ENCODE measurements at places on chromosomes 12 and 14.

GRCh38 chr14:75711105-75711795 lies 50.2 kb downstream of the TTLL5 start:
- DNase-seq = peak; percentile 32

DNA sequence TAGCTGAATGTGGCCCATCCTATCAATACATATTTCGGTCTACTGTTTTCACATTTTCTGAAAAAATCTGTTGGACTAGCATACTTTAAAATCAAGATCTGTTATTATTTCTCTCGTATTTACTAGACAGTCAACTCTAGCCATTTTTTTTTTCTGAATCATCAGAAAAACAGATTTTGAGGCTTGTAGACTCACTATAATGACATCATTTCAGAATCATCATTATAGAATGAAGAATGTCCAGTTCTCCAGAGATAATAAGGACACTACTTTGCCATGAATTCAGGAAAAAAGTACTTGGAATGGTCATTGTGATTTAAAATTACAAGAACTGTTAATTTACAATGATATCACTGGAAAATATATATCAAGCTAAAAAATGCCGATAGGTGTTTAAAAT lies 589.8 kb downstream of the KCNH5 start:
- DNase-seq = no peak

DNA sequence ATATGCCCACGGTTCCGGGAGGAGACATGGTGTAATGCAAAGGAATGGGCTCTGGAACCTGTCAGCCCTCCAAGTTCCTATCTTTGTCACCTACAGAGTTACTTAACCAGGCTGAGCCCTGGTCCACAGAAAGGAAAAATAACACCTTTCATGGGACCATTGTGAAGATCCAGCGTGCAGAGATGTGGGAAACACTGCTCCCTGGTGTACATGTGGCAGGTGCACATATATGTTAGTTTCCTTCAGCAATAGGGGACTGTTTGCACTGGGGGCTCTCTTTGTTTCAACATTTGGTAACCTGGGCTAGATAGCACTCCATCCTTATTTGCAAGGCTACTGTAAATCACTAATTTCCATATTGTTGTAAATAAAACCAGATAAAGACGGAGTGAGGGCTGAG lies 72.3 kb downstream of the ANO2 start:
- no peak for DNase-seq

DNA sequence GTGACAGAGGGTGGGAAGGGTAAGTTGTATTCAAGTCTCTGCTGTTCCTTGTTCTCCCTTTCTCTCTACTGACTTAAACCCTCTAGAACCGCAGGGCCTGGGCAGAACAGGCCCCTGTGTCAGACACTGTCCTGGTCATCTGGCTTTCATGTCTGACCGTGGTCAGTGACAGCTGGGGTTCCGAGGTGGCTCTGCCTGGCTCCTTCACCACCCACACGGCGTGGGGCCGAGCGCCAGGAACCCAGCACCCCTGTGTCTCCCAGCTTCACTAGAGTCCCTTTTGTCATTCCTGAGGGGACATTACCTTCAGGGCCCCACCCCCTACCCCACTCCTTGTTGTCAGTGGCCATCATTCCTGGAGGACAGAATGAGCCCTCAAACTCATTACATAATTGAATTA lies 168.9 kb downstream of the ADGRD1 start:
- no peak for DNase-seq

DNA sequence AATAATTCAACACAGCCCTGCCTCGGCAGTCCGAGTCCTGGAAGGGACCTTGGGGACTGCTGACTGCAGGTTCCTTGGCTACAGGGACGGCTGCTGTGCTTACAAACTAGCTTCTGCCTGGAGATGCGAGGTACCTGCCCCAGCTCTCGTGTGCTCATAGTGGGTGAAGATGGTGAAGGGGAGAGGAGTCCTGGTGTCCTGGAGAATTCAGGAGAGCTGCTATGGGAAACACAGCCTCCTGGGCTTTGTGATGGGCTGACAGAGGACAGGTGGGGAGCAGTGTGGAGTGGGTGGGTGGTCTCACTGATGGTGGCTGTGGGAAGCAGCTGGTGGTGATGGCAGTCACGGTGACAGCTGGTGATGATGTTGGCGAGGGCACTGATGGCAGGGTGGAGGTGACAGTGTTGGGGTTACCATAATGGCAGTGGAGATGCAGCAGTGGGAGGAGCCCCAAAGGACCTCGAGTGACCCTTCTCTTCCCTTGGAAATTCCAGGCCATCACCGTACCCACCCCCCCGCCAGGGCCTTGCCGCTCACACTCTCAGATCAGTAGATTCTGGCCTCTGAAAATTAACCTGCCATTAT lies 32.8 kb downstream of the HVCN1 start:
- no peak for DNase-seq

DNA sequence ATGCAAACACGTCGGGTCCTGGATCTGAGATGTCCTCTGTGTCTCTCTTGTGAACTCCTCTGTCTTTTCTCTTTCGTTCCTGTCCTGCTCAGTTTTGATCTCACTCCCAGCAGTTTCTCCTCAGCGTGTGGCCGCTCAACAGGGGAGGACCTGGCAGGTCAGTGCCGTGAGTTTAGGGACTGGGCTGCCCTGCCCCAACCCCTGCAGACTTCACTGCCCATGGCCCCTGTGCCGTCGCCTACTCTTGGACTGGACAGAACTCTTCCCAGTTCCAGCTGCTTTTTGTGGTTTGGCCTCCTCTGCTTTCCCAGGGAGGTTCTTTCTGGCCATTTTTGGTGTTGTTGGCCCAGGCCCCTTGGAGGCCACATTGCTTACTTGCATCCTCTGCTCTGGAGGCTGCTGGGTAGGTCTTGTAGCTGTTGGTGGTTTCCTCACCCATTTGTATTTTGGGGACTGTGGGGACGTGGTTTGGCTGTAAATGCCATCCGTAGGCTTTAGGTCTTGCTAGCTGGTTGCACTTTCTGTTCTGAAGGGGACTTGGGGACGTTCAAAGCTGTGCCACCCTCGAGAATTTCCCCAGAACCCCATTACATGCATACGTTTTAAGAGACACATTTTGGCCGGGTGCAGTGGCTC lies 20.0 kb upstream of the DNAH10 start:
- DNase-seq = no peak

- DNase-seq = no peak
Observed at GRCh38 chr12:47868041-47868440, 36.8 kb downstream of the VDR start.

DNA sequence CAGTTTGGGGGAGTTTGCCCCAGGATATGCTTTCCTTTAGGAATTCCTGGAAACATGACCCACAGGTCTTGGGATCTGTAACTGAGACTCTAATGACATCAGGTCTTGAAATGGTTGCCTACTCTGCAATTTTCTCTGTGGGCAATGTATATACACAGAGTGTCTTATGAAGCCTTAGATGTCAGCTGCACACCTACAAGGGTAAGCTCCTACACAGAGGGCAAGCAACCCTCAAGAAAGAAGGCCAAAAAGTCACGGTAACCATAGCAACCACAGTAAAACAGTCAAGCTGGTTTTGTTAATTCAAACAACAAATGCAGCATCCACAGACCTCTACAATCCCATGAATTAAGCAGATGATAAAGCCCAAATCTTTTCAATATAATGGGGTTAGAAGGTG lies 293.0 kb downstream of the SSPN start:
- no peak for DNase-seq

GRCh38 chr14:30620178-30620577 lies 1.9 kb upstream of the SCFD1 start:
- DNase-seq = no peak

DNA sequence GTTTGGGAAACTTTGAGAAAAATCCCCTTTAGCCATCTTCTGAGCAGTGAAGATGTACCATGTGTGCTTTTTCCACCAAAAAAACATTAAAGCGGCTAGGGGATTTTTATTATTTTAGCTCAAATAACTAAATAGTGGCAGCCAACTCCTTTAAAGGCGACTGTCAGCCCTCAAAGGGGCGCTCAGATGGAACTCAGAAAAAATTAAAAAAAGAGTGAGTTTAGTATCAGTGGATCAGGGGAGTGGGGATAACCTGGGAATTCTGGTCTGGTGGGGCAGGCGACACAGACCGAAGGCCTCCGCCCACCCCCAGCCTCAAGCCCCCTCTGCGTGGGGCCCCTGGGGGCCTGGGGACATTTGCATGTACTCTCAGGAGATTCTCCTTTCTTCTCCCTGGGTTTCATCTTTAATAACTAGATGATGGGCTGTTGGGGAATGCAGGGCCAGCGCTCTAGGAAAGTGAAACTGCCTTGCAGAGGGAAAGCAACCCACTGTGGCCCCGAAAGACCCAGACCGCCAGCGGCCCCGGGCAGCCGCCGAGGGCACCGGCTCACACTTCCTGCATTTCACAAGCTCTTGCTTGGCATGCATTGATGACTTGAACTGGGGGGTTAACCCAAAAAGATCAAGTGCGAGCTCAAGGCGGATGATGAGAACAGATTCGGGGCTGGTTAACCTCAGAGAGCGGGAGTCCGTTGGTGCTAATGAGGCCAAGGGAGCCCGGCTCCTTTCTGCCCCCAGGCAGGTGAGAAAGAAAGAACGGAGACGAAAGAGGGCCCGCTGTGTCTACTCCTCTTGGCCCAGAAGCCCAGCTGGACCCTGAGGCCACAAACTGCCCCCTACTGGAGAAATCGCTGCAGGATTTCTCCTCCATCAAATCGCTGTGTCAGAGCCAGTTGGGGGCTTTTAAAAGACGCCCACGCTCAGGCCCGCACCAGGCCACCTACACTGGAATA lies 7.3 kb upstream of the BATF start:
- DNase-seq = peak; percentile 45

GRCh38 chr14:52319919-52320318 lies 5.8 kb downstream of the PTGER2 start:
- DNase-seq = no peak

DNA sequence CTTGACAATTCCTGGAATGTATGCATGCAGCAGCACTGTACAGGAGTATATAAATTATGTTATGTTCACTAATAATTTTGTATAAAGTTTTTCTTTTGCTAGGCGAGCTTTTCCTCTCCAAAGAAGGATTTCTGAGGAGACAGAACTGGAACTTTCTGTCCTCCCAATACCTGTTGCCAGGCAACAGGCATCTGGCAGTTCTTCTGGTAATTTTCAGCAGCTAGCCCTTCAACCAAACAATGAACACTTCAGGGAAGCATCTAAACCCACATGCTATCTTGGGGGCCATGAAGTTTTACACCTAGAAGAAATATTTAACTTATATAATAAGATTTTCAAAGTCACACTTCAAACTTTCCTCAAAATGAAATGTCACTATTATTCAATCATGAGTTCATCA lies 162.9 kb upstream of the SYT10 start:
- DNase-seq = no peak

DNA sequence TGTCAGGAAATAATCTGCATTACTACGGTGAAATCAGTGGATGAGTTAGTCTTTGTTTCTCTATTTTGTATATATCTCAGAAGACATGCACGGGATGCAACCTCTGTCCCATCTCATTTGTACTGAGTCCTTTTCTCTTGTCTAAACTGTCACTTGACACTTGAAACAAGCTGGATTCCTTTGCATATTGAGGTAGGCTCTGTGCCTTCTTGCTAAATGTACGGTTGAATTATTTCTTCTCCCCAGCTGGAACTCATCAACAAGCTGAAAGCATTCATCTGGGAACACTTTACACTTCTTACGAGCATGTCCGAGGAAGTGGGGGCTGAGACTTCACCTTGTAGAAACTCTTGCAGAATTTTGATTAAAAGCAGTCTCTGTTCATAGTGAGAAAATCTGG lies 119.5 kb downstream of the VEZT start:
- no peak for DNase-seq

Measured in KBM-7 (cell line).